Hematopoietic multipotent progenitor cell treated with erythropoietin and hydrocortisone succinate and interleukin-3 and kit ligand, for 8 days (in vitro differentiated cells): ENCODE measurements at places on chromosomes 1 and 21.

GRCh38 chr1:230696722-230697437 is 17.0 kb downstream of the AGT start:
- DNase-seq, result no peak

DNA sequence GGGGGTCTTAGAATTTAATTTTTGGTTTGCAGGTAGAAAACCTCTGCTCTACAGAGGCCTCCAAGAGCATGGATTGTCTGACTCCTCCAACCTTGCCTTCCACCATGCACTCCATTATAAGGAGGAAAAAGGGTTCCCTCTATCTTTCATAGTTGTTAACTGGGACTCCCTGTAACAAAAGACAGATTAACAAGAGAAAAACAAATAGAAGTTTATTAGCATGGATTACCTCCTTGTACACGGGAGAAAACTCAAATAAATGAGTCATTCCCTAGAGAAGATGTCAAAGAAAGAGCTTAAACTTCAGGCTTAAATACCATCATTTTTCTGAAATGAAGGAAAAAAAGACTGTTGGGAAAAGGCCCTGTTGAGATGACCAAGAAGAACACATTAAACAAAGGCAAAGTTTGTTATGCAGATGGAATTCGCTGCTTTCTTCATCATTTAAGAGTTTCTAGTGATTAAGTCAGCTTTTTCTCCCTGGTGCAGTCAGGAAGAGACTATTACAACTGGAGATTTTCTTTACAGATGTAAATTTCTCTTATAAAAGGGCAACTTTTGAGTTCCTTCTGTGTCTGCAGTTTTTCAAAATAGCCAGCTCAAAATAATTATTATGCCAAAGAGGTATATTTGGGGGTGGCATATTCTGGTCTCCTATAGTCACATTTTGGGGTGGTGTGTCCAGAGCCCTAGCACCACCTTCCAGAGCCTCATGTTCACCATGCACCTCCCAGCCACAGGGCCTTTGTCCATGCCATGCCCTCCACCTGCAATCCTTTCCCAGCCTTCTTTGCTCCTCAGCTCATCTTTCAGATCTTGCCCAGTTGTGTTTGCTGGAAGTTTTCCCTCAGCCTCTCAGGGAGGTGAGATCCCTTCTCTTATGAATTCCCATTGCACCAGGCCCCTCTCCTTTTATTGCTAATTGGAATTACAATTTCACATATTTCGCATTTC is 63.1 kb upstream of the KLHDC7A start:
- no peak for DNase-seq

- no peak for DNase-seq
Observed at GRCh38 chr1:224733027-224733911, 117.2 kb downstream of the CNIH3 start.

DNA sequence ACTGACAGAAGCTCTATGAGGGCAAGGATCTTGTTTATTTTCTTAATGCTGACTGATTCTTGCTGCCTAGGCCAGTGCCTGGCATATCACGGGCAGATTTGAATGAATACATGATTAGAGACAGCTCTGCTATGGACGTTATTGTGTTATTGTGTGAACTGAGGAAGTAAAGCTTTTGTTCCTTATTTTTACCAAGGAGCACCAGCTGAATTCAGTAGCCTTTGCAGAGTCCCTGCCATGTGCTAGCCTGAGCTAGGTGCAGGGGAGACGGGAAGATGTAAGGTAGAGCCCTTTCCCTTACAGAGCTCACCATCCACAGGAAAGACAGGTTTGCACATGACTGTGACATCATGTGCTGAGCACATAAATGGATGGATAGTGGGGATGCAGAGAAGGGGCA is 36.0 kb upstream of the SCMH1 start:
- no peak for DNase-seq

GRCh38 chr21:25760677-25761076 is 25.9 kb downstream of the GABPA start:
- DNase-seq, result no peak

DNA sequence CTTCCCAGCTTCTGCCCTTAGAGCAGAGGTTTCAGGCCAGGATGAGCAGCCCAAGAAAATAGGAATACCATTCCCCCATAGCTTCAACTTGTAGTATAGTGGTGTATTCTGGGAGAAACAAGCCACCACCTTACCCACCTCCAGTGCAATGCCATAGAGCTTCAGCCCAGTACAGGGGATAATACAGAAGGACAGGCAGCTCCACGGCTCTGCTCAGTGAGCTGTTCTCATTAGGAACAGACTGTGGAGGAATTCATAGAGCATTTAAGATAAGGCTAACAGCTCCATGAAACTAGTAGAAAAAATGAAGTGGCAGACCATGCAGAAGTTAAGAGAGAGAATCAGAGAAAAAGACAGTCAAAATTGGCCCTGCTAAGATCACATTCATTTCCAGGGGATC is 294.7 kb upstream of the POGK start:
- DNase-seq, result no peak

GRCh38 chr1:118984722-118985639 is 3.2 kb downstream of the TBX15 start:
- DNase-seq, result no peak

DNA sequence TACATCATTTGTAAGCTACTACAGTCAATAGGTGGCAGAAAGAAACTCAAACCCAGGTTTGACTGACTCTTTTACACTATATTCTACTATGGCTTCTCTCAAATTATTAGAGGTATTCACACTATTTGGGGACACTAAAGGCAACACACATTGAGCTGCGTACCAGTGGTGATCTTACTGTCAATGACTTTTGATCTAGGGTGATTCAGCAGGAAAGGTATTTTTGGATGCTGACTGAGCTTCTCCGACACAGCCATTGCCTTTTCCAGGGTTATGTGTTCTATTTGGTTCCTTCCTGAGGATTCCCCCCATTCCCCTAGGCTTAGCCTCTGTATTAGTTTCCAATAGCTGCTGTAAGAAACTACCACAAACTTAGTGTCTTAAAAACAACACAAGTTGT is 73.2 kb upstream of the JAK1 start:
- DNase-seq, result no peak

- DNase-seq, result no peak
Observed at GRCh38 chr21:42624936-42625335, 28.5 kb upstream of the PDE9A start.
